Lung (tissue), 17 donors: ENCODE measurements at places on chromosomes 6 and 20. TPM values are rescaled to one million over a fixed set of nuclear protein-coding genes. Genes with fewer than 3 reads are reported as not detected.
A peak's percentile ranks its signal among the peaks of the same experiment; 100 is the strongest.

DNA sequence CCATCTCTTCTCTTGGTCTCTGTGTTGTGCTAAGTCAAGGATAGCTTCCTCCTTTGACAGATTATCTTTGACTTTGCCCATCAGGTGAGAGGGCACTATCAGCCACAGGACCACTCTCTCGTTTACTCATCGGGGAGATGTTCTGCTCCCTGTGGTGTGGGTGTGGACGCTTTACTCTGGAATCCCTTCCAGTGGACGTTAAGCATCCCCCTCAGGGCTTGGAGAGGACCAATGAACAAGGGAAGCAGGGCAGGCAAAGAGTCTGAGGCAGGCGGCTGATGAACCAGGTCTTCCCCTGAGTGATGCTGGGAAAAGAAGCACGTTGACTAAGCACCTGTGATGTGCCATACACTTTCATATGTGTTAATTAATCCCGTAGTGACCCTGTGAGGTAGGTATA lies 21.0 kb upstream of the RNF24 start:
- H3K4me3 ChIP-seq: no peak overlapping the region
- no peaks in the 10 kb centered on the region for H3K27me3 ChIP-seq
- peaks cover 6% of the 10 kb centered on the region for H3K4me1 ChIP-seq
- no peaks in the 10 kb centered on the region for H3K36me3 ChIP-seq

DNA sequence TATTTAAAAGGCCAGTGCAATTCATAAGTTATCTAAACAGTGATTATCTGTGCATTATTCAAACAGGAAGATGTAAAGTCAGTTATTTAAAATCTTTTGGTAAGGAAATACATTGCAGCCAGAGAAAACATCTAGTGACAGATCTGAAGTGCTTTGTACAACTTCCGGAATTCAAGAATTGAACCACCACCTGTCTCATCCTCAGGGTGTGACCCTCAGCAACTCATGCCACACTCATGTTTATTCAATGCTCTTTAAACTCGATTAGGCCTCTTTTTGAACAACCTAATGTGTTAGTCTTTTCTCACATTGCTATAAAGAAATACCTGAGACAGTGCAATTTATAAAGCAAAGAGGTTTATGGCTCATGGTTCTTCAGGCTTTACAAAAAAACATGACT lies 62.6 kb upstream of the GGTLC1 start:
- no peaks in the 10 kb centered on the region for H3K27me3 ChIP-seq
- no peak for DNase-seq
- no peak overlapping the region for H3K27ac ChIP-seq
- H3K36me3 ChIP-seq: no peaks in the 10 kb centered on the region
- no peak overlapping the region for H3K4me3 ChIP-seq

DNA sequence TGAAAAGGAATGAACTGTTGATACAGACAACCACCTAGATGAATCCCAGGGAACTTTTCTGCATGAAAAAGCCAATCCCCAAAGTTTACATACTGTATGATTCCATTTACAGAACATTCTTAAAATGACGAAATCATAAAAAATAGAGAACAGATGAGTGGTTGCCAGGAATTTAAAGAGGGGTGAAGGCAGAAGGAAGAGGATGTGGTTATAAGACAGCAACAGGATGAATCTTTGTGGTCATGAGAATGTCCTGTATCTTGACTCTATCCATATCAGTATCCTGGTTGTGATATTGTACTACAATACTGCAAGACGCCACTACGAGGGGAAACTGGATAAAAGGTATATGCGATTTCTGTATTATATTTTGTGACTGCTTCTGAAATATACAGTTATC lies 70.1 kb upstream of the EMILIN3 start:
- no peak for DNase-seq
- H3K27me3 ChIP-seq: no peaks in the 10 kb centered on the region
- no peak overlapping the region for H3K4me3 ChIP-seq
- peaks cover 41% of the 10 kb centered on the region for H3K36me3 ChIP-seq
- no peaks in the 10 kb centered on the region for H3K4me1 ChIP-seq
- no peak overlapping the region for H3K27ac ChIP-seq

DNA sequence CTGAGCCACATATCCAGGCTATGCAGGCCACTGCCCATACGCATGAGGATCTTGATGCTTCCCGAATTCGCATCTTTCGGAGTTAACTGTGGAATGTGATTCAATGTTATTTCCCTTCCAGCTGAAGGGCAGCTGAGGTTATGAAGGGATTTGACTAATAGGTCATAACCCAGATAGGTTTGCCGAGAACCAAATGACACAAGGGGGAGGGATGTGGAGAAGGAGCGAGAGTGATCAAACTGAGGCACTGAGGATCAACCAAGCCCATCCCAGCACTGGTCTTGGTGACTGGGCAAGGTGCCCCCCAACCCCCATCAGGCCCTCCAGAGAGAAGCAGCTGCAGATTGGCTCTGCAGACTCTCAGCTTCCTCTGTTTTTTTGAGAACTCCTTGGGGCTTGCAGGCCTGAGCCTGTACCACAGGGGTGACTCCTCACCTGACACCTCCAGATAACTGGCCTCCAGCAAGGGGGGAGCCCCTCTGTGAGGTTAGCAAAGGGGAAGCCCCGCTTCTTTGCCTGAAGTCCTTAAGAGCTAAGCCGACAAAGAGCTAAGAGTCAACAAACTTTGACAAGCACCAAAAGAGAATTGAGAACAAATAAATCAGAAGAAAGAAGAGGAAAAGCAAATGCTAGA lies 185.9 kb downstream of the PDE7B start:
- H3K27ac ChIP-seq: peak overlapping the region; percentile 49
- H3K4me3 ChIP-seq: no peak overlapping the region
- peaks cover 10% of the 10 kb centered on the region for H3K4me1 ChIP-seq
- DNase-seq: no peak

DNA sequence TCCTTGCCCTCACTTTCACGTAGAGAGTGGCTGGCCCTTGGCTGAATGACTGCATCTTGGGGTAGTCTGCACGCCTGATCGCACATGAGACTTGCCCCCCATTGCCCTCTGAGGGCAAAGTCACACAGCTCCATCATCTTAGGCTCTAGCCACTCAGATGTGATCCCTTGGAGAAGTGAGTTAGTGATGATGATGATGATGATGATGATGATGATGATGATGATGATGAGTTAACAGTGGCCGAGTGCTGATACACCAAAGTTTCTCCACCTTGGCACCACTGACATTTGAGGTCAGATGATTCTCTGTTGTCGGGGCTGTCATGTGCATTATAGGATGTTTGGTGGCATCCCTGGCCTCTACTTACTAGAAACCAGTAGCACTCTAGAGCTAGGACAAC lies 84.0 kb downstream of the PREX1 start:
- no peak overlapping the region for H3K27ac ChIP-seq
- H3K36me3 ChIP-seq: no peaks in the 10 kb centered on the region
- DNase-seq: no peak

DNA sequence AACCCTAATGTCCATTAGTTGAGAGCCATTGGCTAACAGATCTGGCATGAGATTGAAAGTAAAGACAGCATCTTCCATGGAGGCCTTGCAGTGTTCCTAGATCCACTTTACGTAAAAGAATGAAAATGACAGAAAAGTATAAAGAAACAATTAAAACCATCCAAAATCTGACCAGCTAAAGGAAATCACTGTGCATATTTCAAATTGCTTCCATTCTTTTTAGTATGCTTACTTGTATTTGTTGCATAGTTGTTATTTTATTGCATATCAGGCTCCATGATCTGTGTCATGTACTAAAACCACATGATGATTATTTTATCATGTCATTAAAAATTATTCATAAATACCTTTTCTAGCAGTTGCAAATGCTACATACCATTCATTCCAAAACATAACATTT lies 67.9 kb downstream of the GCLC start:
- H3K36me3 ChIP-seq: no peaks in the 10 kb centered on the region
- H3K4me3 ChIP-seq: no peak overlapping the region
- H3K27ac ChIP-seq: no peak overlapping the region
- H3K4me1 ChIP-seq: no peaks in the 10 kb centered on the region

DNA sequence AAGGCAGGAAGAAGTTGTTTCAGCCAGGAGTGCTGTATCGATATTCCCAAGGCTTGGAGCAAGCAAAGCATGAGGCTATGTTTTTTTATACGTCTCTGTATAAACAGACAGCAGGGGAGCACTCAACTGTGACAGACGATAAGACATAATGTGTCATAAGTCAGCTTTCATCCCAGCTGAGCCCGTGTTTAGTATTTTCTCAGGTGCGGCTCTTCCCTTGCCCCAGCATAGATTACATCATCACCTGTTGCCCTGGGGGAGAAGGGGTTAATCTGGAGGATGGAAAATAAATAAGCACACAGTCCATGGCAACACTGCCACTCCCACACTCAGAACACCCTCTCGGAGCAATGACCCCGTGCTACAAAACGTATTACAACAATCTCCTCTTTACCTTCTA lies 22.1 kb upstream of the KCNK5 start:
- no peak overlapping the region for H3K4me3 ChIP-seq
- DNase-seq: no peak
- H3K36me3 ChIP-seq: no peaks in the 10 kb centered on the region
- no peaks in the 10 kb centered on the region for H3K27me3 ChIP-seq
- H3K4me1 ChIP-seq: no peaks in the 10 kb centered on the region

DNA sequence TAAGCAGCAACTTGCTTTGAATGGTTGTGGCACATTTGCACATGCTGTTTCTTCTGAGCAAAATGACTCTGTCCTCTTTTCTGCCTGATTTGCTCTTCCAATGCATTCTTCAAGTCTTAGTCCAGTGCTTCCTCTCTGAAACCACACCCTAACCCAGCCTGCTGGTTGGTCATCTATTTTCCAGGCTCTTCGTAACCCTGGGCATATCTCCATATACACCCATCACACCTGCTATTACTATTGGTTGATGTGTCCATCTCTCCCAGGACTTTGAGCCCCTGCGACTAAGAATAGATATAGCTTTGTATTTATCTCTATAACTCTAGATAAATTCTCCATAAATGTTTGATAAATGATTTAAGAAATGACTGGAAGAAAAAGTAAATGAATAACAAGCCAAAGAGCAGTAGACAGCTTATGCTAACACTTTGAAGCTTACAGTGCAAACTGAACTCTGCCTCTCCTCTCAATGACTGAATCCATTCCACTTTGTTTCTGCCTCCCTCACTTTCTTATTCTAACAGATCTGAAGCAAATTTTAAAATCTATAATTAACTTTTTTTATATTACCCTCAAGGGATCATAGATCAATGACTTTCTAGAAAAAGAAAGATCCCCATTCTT lies 59.7 kb upstream of the NT5E start:
- H3K36me3 ChIP-seq: no peaks in the 10 kb centered on the region
- no peak overlapping the region for H3K4me3 ChIP-seq
- DNase-seq: peak; percentile 27
- H3K4me1 ChIP-seq: no peaks in the 10 kb centered on the region
- no peaks in the 10 kb centered on the region for H3K27me3 ChIP-seq

DNA sequence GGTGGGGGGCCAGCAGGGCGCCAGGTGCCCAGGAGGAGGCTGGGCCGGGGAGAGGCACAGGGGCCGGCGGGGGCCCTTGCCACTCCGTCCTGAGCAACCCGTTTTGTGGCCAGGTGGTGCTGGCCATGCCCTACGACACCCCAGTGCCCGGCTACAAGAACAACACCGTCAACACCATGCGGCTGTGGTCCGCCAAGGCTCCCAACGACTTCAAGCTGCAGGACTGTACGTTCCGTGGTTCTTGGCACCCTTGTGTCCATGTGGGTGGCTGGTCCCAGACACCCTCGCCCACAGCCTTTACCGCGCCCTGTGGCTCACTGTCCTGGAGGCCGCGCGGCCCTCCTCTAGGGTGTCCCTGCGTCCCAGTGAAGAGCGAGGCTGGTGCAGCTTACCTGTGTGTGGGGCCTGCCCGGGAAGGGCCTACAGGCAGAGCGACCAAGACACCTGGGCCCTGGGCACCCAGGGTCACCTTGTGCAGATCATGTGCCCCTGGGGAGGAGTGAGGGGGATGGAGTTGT lies 28.7 kb downstream of the PYGB start:
- H3K4me3 ChIP-seq: no peak overlapping the region
- no peak for DNase-seq
- H3K27me3 ChIP-seq: no peaks in the 10 kb centered on the region

GRCh38 chr6:399785-400534 lies 8.4 kb downstream of the IRF4 start:
- H3K27ac ChIP-seq: no peak overlapping the region
- peaks cover 51% of the 10 kb centered on the region for H3K27me3 ChIP-seq
- no peak for DNase-seq

- no peaks in the 10 kb centered on the region for H3K4me1 ChIP-seq
- no peak overlapping the region for H3K4me3 ChIP-seq
- no peaks in the 10 kb centered on the region for H3K27me3 ChIP-seq
- H3K36me3 ChIP-seq: no peaks in the 10 kb centered on the region
- DNase-seq: no peak
These were observed 30.5 kb downstream of the UBD start for GRCh38 chr6:29528988-29529560.

DNA sequence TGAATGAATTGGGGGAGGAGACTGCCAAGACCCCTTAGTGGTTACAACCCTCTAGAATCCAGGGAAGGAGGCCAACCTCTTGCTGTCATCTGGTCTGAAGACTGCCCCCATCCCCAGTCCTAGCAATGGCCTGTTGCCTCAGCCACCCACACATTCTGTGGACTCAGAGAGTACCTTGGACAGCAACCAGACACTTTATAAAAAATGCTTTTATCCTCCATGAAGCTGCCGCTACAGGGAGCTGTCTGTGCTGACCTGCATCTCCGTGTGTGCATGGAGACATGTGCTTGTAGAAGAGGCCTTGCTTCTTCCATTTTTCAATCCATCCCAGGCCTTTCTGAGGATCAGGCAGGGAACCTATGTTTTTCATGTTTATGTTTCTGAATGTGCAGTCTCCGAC lies 15.2 kb downstream of the CDH22 start:
- H3K4me1 ChIP-seq: no peaks in the 10 kb centered on the region
- H3K27ac ChIP-seq: no peak overlapping the region
- peaks cover 7% of the 10 kb centered on the region for H3K27me3 ChIP-seq

- H3K27ac ChIP-seq: peak within 1 kb of the TSS; percentile 58
- peaks cover 9% of the 10 kb centered on the region for H3K36me3 ChIP-seq
- H3K4me1 ChIP-seq: peaks cover 4% of the 10 kb centered on the region
- H3K27me3 ChIP-seq: no peaks in the 10 kb centered on the region
- peak within 1 kb of the TSS; percentile 44 for H3K4me3 ChIP-seq
- peak; percentile 57 for DNase-seq
These were observed at the start of gene PRICKLE4 for GRCh38 chr6:41780551-41781365. Gene PRICKLE4 (plus strand): TSS chr6:41780782. CDS start chr6:41783474, 2,692 bp downstream.

CCN6 gene
- not detected for polyA plus RNA-seq

TXLNB gene
- polyA plus RNA-seq: 1.1 TPM

TP53TG5 gene
- 0.28 TPM for polyA plus RNA-seq

TM9SF4 gene
- polyA plus RNA-seq: 18.4 TPM

FHL5 gene
- polyA plus RNA-seq: 6.3 TPM
